ENCODE measurements at places on chromosomes 2 and 18. TPM values are rescaled to one million over a fixed set of nuclear protein-coding genes. Genes with fewer than 3 reads are reported as not detected.

ANO7 gene
- total RNA-seq = 1.8 TPM

GRCh38 chr2:173968551-173968950 lies 3.4 kb upstream of the SP3 start:
- no peak for DNase-seq

GRCh38 chr18:56522816-56523215 lies 115.6 kb downstream of the TXNL1 start:
- no peak for DNase-seq

GRCh38 chr2:156005999-156006712 lies 326.4 kb downstream of the NR4A2 start:
- DNase-seq = peak; percentile 11

ITPRIPL1 gene
- total RNA-seq = 4.9 TPM

- no peak for DNase-seq
These were observed 13.4 kb downstream of the HDLBP start for GRCh38 chr2:241302083-241302482.

DNA sequence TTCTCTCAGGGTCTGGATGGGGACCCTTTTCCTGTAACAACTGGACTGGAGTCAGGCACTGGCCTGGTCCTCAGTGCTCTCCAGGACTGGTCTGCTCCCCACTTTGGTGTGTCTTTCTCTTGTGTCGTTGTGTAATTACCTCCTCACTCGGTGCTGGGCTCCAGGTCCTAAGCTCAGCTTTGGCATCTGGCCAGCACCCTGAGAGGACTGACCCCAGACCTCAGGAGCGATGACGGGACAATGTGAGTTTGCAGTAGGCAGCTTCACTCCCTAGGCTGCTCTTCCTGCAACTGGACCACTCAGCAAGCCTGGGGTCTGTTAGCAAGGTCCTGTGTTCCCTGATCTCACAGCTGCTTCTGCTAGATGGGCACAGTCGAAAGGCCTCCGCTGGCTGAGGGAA lies 93.8 kb downstream of the COLEC12 start:
- no peak for DNase-seq

PLB1 gene
- 0.12 TPM for total RNA-seq

RPL31 gene
- 2,596 TPM for total RNA-seq

DNA sequence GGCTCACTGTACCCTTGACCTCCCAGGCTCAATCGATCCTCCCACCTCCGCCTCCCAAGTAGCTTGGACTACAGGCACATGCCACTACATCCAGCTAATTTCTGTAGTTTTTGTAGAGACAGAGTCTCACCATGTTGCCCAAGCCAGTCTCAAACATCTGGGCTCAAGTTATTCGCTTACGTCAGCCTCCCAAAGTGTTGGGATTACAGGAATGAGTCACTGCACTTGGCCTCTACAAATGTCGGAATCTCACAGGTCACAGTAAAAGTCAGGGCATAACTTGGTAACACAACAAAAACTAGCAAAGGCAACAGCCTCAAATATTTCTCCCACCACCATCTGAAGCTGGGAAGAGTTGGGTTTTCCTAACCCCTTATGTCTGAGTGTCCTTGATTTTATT lies 25.3 kb downstream of the SCG2 start:
- no peak for DNase-seq

DNA sequence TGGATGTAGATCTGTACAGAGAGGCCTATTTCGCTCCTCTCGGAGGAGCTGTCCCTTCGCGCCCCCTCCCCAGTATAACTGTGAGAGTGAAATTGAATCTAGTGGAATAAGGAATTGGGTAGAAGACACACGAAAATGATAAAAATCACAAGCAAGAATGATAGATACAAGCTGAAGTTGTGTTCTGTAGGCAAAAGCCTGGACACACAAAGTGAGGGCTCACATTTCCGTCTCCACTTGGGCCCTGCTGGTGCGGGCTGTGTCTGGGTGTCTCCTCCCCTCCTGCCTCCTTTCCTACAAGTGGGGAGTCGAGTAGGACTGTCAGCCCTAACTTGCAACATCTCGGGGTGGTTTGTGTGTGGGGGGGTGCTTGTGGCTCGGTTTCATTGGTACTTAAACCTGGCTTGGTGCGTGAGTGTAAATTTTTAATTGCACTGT lies 457 bp upstream of the SP9 start:
- peak; percentile 52 for DNase-seq

ELAC1 gene
- 8.1 TPM for total RNA-seq

DNA sequence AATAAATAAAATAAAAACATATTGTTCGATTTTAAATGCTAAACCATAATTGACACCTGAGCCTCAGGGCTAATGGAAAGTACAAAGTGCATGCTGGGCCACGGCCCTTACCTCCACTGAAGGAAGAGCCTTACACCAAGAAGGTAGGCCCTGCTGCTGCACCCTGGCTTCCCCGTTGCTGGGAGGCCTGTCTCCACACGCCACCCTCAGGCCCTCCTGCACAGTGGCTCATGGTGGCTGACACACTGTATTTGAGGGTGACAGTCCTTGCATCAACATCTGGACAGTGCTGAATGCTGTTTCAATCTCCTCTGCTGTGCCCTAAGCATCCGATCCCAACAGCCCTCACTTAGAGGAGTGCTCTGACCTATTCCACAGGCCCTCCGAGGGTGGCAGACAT lies 39.3 kb upstream of the EDAR start:
- no peak for DNase-seq

LRP2 gene
- total RNA-seq = 143 TPM

DNA sequence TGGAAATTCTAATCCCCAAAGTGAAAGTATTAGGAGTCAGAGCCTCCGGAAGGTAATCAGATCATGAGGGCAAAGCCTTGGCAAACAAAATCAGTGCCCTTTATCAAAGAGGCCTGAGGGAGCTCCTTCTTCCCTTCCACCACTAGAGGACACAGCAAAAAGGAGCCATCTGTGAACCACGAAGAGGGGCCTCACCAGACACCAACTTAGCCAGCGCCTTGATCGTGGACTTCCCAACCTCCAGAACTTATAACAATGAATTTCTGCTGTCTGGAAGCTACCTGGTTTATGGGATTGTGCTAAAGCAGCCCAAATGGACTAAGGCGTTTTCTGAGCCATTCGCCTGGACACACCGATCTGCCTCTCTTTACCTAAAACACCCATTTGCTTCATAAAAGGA lies 133.1 kb downstream of the EIPR1 start:
- DNase-seq = no peak

DNA sequence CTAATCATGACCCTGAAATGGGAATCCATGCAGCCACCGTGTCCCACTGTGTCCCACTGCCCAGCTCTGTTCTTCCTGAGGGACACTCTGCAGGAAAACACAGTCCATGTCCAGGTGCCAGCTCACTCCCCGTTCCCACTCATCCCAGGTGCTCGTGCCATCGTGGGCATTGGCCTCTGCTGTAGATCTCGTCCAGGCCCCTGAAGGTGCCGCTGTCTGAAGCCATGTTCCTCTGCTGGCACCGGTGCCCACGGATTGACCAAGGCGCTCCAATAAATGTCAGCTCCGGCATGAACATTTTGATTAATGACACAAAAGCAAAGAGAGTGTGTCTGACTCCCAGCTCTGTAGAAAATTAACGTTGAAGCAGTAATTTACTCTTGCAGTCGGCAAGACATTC lies 280.1 kb upstream of the SALL3 start:
- no peak for DNase-seq

DNA sequence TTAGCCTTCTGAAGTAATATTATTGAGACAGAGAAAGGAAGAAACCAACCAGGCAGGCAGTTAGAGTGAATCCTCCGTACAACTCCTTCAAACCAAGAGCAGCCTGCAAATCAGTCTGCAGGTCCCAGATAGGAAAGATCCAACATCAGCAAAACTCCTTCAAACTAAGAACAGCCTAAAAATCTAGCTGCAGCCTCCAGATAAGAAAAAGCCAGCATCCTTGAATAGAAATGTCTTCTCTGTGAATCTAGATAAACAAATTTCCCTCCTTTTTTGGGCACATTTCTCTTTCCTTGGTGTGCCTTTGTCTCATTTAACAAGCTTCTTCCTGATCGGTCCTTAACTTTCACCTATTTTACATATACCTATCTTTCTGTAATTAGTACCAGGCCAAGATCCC lies 1004.6 kb upstream of the TMEFF2 start:
- DNase-seq = no peak

GRCh38 chr18:34632321-34632720 lies 77.8 kb upstream of the DTNA start:
- no peak for DNase-seq

DNA sequence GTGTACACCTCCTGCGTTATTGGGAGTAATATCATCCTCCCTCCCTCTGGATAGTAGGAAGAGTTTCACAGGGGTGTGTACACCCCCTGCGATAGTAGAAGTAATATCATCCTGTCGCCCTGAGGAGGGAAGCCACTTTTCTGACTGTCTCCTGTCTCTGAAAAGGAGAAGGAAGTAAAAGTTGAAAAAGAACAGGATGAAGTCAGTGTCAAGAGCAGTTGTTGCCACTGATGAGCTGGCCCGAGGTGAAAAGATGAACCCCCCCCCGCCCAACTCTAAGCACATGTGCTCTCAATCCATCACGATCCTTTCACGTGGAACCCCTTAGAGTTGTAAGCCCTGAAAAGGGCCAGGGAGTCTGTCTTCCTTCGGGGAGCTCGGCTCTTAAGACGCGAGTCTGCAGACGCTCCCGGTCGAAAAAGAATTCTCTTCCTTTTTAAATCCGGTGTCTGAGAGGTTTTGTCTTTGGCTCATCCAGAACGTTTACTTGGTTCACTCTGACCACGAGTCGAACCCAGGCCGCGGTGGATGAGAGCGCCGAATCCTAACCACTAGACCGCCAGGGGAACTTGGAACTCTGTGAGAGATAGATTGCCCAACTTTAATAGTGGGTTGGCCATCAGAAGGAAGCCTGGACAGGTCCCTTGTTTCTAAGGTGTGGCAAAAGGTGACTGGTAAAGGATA lies 22.4 kb upstream of the NAGK start:
- DNase-seq = no peak

- peak; percentile 53 for DNase-seq
These were observed 13.9 kb downstream of the ODC1 start for GRCh38 chr2:10433947-10434885.

DNA sequence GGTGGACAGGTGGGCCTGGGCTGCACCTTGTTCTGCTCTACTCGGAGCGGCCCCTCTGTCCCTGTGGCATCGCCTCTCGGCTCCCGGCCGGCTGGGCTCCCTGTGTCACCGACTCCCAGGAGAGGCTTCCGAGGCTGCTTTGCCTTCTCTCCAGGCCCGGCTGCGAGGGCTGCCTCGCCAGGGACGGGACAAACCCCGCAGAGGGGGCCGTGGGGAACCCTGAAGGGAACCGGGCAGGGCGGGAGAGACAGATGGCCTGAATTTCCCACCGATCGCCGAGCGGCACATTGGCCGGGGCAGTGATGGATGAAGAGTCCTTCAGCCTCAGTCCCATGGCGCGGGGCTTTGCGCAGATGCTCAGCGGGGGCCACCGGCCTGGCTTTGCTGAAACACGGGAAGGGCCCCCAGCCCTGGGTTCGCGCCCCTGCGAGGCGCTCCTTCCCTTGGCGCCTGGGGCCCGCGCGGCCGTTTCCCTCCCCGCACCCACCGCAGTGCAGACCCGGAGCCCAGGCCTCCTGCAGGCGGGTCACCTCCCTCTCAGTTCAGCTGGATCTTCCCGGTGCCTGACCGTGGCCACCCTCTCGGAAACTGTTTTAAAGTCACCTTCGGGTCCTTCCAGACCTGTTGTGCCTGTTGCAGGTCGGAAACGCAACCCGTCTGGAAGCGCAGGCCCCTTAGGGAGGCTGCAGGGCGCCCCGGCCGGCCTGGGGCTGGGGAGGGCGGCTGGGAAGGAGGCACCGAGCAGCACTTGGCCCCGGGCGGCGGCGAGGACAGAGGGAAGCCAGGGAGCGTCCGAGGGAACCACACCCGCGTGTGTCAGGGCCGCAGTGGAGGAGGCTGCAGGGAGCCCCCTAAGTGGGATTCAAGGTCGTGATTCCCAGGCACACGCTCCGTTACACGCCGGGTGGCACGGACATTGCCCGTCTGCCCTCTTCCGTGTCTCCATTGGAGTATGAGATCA lies 341.9 kb upstream of the SALL3 start:
- DNase-seq = no peak

DNA sequence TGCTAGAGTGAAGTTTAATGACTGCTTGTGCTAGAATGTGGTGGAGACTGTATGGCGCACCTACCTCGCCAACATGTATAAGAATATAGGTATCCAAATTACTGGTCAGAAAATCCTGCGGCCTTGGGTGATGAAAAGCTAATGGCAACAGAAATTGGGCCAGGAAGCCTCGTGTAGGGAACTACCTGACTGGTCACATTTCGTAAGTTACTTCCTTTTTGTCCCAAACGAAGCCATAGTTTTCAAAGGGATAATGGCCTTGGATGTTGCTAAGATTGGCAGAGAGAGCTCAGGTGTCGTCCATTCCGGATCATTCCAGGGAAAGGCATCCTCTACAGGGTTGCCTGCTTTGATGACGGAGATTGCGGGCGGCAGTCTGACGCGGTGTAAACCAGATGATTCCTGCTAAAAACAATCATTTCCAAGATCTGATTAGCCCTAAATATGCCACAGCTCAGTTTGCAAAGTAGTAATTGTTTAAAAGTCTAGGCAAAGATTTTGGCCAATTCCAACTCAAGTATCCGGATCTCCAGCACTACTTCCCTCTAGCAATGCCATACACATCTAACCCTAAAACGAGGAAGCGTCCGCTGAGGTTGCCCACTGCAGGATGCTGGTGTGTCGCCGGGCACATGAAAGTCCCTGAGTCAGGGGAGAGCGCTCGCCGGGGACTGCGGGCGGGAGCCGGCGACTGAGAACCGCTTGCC lies 708 bp upstream of the MALT1 start:
- DNase-seq = peak; percentile 21

SLC19A3 gene
- total RNA-seq = 0.96 TPM

VWC2L gene
- not detected for total RNA-seq

GPC1 gene
- 65.0 TPM for total RNA-seq

GRCh38 chr2:177721087-177721486 lies 328.5 kb downstream of the AGPS start:
- DNase-seq = no peak

DLX2 gene
- total RNA-seq = 0.19 TPM

- DNase-seq = no peak
These were observed 17.1 kb upstream of the FABP1 start for GRCh38 chr2:88144914-88145497.

CYBRD1 gene
- total RNA-seq = 11.1 TPM

- DNase-seq = no peak
These were observed 1476.3 kb downstream of the LRP1B start for GRCh38 chr2:140654565-140654964.

PRKAG3 gene
- total RNA-seq = not detected

- no peak for DNase-seq
These were observed 31.7 kb downstream of the SDC1 start for GRCh38 chr2:20193185-20193584.
